ENCODE measurements at places on chromosomes 1 and 21.

GRCh38 chr21:31887391-31887841 lies 14.6 kb downstream of the HUNK start:
- DNase-seq: peak; percentile 18

DNA sequence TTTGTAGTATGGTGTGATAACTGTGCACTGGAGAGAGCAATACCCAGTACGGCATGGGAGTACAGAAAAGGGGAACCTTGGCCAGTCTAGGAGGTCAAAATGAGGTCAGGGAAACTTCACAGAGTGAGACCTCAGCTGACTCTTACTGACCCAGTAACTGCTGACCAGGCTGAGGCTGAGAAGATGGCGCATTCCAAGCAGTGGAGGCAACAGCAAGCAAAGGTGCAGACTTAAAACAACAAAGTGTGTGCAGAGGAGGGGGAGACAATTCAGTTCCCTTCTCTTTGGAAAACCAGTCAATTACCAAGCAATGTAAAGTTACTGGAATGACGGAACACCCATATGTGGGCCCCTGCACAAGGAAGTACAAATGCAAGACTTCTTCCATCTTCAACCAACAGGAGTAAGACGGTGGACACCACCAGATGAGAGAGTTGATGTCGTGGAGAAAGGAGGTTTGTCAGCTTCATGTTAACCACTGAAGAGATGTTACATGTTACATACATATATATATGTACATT lies 54.6 kb upstream of the PRDX6 start:
- no peak for DNase-seq

- no peak for DNase-seq
These were observed 50.5 kb upstream of the PGBD5 start for GRCh38 chr1:230476622-230477003.

DNA sequence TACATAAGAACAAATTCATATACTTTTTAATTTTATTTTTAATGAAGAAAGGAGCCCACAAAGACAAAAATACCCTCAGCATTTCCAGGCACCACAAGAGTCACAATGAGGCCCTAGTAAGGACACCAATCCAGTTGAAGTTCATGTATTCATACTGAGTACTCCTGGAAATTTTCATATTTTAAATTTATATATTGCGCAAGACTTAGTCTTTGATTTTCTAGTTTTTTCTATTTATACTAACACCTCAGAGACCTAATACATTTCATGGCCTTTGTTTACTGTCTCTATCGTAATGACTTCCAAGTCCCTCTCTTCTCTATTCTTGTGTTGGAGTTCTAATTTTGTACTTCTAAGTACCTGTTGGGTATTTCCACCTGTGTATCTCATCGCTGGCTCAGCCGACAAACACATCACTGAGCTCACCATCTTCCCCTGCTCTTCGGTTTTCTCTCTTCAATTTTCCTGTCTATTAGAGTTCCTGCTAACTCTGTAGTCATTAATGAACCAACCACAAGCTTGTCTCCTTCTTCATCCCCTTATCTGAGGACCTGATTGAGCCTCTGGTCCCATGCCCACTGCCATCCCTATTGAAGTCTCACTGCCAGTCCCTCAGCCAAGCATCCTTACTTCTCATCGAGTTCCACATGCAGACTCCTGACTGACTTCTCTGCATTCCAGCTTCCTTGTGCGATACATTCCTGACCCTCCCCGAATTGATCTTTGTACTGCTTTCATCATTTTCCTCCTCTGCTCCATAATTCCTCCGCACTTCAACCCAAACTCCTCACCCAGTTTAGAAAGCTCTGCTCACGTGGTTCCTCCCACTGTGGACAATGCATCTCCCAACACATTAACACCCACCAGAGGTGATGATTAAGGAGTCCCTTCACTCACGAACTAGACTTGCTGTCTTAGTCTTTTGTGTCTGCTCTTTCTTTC lies 17.3 kb upstream of the IRF2BP2 start:
- no peak for DNase-seq

GRCh38 chr1:156160000-156160742 lies 6.8 kb downstream of the SEMA4A start:
- no peak for DNase-seq

- DNase-seq: no peak
These were observed 181.2 kb upstream of the RAB4A start for GRCh38 chr1:229089586-229090208.

- no peak for DNase-seq
These were observed 5.7 kb upstream of the TMEM167B start for GRCh38 chr1:109084563-109085517.

- DNase-seq: no peak
These were observed 71.4 kb downstream of the CDC7 start for GRCh38 chr1:91572044-91572443.

- DNase-seq: no peak
These were observed 392 bp downstream of the MRPL55 start for GRCh38 chr1:228108742-228109072.

- no peak for DNase-seq
These were observed 41.4 kb downstream of the RGS5 start for GRCh38 chr1:163161337-163161736.

DNA sequence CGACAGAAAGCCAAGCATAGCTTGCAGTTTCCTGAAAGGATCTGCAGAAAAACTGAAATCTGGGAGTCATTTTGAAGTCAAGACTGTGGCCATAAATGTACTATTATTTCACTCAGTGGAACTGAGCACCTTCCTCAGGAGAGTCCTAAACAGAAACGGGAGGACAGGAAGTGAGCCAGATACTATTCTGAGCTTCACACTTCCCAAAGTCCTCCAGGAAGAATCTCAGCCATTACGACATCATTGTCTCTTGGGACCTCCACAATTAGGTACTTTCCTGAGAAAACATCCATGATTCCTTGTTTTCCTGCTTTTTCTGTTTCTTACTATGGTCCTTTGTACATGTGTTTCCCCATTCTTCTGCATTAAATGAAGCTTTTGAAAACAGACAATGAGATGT lies 299.2 kb upstream of the USP25 start:
- peak; percentile 6 for DNase-seq

DNA sequence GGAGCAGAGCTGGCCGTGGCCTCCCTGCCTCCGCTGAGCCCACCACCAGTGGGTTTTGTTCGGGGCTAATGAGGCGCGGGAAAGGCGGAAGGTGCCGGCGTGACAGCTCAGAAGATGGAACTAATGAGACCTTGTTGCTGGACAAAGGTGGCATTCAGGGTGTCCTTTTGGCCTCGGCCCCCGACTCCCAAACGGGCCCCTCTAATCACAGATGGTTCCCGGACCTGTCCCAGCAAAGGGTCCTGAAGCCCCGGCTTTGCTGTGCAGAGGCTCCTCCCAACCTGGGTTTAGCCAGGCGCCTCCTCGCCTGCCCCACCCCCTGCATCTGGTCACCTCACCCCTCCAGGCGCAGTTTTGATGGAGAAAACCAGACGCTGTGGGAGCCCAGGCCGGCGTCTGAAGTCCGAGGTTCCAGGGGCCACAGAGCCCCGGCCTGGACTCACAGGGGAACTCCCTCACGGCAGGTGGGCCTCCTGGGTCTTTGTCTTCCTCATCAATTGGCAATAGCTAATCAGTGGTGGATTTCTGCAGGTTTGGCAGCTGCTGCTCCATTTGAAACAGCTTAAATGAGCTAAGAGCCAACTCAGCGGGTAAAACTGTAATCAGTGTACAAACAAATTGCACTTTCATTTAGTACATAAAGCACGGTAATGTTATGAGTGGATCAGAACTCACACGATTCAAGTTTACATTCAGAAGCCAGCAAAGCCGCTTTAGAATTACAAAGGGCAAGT lies 44.3 kb upstream of the ADARB1 start:
- no peak for DNase-seq

DNA sequence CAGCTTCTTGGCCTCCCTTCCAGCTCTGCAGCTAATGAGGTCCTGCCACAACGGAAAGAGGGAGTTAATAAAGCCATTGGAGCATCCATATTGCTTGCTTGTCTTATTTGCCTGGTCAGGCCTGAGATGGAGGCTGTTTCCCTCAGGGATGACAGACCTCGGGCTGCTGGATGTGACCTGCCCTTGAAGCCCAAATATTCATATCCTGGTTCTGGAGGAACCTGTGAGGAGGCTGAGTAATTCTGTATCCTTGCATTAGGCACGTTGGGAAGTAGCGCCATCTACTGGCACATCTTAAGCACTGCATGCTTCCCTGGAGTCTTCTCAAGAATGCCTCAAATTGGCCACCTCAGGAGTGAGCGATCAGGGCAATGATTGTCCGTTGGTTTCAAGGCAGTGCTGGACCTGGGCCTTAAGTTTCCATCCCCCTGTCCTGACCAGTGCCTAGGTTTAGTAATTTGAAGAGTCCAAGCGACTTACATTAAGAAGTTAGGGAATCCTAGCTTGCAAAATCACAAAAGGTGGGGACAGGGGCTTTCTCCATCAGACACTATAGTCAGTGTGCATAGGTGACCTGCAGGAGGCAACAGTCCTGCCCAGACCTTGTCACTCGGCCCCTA lies 13.8 kb upstream of the NASP start:
- DNase-seq: peak; percentile 65

GRCh38 chr1:177032434-177032833 lies 132.1 kb downstream of the ASTN1 start:
- no peak for DNase-seq

Data from fibroblast of gingiva (primary cell).